ENCODE measurements at places on chromosomes 4 and X.

- no peak for DNase-seq
These were observed 42.4 kb upstream of the RPA4 start for GRCh38 chrX:96841325-96841724.

DNA sequence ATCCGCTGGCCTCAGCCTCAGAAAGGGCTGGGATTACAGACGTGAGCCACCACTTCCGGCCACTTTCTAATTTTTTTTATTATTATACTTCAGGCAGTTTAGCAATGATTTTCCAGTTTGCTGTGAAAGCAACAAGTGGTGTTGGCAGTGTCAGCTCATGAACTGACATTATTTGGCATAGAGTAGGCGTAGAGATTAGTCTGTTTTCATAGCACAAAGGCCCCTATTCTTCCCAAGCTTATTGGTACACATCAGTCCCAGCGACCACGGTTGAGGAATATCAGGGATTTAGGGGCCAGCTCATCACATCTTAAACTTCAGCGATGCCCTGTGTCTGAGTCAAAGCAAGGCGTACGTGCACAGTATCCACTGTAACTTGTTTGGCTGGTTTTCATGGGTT lies 53.0 kb upstream of the RASSF6 start:
- no peak for DNase-seq

DNA sequence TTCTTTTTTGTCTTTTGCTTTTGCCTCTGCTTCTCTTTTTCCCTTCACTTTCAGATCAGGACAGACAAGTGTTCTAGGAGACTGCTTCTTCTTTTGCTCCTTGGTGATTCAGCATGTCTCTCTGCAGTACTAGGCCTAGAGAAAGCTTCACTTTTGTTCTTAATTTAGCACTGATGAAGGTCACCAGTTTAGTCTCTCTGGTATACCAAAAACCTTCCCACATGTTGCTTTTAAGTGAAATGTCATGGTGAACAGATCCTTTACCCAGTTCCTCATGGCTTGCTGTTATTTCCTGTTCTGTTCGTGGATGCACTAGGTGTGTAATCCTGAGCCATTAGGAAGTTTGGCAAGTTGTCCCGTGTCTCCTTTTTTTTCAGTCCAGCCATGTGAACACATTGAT lies 53.3 kb downstream of the NBDY start:
- no peak for DNase-seq

- DNase-seq: no peak
These were observed 46.1 kb downstream of the ARHGAP24 start for GRCh38 chr4:85520765-85521749.

DNA sequence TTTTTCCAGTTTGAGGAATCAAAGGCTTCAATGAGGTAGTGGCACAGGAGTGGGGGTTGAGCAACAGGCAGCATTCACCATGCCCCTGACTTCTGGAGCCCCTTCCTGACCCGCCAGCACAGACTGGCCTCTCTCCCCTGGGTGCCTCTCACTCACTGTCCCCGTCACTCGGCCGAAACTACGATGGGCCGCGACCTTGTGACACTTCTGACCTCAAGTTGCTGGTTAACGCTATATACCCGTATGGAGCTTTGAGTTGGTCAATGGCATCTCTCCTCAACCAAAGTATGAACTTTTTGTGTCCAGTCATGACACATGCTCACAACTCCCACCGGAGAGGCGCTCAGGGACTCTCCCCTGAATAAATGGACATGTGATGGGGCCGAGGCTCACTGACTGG lies 72.1 kb downstream of the IRF2 start:
- no peak for DNase-seq

DNA sequence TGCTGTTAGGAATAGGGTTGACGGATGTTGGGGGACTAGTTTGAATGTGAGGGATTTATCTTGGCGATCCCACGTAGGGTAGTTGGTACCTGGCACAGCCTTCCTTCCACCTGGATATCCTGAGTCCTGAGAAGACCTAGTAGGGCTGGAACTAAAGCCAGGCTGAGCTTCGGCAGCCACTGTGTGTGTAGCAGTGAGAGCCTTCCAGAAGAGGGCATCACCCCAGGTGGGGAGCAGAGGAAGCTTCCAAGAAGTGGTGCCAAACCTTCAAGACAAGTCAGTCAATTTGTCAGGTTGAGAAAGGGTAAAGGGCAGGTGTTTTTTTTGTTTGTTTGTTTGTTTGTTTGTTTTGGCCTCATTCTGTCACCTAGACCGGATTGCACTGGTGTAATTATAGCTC lies 1.2 kb upstream of the FGFBP2 start:
- DNase-seq: no peak

GRCh38 chr4:31041853-31042252 lies 321.7 kb downstream of the PCDH7 start:
- no peak for DNase-seq

Measured in SK-N-MC (cell line).